Common myeloid progenitor, CD34-positive (primary cell): ENCODE measurements at places on chromosomes 2 and 18.
A peak's percentile ranks its signal among the peaks of the same experiment; 100 is the strongest.

- DNase-seq, result no peak
These were observed 13.1 kb downstream of the ZAP70 start for GRCh38 chr2:97726261-97727064.

GRCh38 chr2:79993144-79993543 is 311.4 kb downstream of the LRRTM1 start:
- peak; percentile 32 for DNase-seq

DNA sequence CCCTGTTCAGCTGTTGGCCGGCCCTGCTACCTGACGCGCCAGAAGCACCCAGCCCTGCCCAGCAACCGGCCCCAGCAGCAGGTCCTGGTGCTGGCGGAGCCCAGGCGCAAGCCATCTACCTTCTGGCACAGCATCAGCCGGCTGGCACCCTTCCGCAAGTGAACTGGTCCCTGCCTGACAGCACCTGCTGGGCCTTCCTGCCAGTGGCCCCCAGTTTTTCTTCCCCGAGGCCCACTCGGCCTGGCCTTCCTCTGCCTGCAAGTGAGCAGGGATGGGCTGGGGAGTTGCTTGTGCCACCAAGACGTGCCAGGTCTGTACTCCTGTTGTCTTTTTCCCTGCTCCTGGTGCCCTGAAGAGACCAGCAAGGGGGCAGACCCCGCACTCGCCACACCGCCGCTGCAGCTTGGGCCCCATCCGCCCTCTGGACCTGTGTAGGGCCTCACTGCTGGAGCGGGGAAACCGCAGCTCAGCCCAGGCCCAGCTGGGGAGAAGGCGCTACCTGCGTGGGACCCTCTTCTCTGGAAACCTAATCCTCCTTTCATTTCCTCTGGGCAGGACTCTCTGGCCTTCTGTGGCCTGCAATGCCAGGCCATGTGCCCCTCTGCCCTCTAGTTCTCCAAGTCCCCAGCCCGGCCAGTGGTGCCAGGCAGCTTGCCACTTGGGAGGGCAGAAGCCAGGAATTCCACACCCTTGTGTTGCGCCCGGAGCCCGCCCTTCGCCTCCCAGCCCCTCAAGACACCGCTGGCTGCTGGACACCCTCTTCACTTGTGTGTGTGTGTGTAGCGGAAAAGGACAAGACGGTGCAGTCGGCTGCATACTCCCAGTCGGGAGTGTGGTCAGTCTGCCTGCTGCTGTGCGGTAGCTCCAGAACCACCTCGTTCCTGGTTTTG is 47.0 kb downstream of the FAM168B start:
- DNase-seq, result no peak

DNA sequence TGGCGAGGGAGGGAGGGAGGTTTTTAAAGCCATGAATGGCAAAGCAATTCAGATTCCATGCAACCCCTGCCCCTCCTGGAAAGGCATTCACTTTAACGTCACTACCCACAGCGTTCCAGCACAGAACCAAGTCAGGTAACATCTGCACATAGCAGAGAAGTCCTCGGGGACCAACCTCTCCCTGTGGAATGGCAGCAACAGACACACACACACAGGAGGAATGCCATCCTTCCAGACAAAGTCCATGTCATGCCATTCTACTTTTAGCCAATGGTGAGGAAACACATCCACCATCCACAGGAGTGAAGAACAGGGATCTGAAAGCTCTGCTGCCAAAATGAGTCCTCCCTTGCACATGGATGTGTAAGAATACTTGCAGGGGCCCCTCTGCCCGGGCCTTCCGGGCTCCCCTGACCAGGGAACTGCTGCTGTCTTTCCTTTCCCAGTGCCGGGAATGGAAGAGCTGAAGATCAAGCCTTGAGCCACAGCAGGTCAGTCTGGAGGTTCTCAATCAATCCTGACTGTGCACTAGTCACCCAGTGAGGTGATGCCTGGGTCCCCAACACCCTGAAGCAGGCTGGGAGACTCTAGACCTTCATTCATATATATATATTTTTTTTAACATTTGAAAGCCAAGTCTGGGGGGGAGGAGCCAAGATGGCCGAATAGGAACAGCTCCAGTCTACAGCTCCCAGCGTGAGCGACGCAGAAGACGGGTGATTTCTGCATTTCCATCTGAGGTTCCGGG is 63.7 kb downstream of the UXS1 start:
- DNase-seq, result no peak

- no peak for DNase-seq
These were observed 75.3 kb upstream of the NCK2 start for GRCh38 chr2:105669384-105669891.

GRCh38 chr18:37424507-37424906 is 141.1 kb downstream of the CELF4 start:
- no peak for DNase-seq

- DNase-seq, result no peak
These were observed 104.0 kb downstream of the ACAA2 start for GRCh38 chr18:49709347-49709690.

DNA sequence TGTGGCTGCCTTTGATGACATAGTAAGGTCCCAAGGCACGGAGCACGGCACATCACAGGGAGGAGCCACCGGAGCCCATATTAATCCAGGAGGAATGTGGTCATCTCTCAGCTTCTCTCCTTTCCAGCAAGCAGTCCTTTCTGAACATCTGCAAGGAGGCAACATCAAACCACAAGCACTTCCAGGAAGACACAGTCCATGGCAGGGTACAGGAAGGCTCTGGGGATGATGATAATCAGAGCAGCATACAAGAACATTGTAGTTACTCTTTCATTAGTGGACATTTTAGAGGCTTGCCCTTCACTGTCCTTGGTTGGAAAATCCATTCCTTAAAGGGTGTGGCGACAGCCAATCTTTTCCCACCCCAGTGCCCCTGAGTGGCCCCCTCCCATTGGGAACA is 31.1 kb downstream of the YPEL5 start:
- no peak for DNase-seq

DNA sequence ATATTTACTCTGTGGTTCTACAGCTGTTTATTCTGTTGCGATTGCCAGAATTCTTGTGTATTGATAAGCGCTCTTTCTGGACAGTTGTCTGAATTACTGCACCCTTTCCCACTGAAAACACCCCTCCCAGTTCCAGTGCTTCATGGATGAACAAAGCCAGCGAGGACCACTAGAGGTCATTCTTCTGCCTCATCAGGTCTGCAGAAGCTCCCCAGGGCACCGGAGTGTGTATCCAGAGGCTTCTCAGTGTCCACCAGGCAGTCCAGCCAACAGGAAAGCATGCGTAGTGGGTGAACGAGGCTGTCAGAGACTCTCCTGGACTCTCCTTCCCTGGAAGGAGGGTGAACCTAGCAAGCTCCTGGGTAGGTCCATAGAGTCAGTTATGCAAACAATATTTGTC is 40.6 kb upstream of the INHBB start:
- no peak for DNase-seq

- DNase-seq, result peak; percentile 60
These were observed 15.3 kb upstream of the PPP4R1 start for GRCh38 chr18:9629709-9630108.

GRCh38 chr18:11666176-11666575 is 22.9 kb upstream of the GNAL start:
- DNase-seq, result no peak

- no peak for DNase-seq
These were observed 20.1 kb downstream of the TMEM17 start for GRCh38 chr2:62485761-62486438.

DNA sequence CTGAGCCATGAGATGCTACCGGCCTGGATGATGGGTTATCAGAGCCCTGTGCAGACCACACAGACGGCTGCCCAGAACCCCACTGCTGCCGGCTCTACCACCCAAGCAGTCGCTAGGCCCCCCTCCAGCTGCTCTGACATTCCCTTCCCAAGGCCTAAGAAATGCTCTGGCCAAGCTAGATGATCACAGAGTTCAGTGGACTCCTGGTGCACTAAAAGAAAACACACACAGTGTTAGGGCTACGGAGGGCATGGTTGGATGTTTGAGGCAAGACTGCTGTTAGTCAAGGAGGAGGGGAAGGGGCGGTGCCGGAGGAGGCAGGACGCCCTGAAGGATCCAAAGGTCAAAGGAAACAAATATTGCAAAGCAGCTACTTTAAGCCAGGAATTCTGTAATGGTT is 174.5 kb downstream of the MYCN start:
- DNase-seq, result no peak

- no peak for DNase-seq
These were observed 44.3 kb downstream of the NTSR2 start for GRCh38 chr2:11625671-11626070.

DNA sequence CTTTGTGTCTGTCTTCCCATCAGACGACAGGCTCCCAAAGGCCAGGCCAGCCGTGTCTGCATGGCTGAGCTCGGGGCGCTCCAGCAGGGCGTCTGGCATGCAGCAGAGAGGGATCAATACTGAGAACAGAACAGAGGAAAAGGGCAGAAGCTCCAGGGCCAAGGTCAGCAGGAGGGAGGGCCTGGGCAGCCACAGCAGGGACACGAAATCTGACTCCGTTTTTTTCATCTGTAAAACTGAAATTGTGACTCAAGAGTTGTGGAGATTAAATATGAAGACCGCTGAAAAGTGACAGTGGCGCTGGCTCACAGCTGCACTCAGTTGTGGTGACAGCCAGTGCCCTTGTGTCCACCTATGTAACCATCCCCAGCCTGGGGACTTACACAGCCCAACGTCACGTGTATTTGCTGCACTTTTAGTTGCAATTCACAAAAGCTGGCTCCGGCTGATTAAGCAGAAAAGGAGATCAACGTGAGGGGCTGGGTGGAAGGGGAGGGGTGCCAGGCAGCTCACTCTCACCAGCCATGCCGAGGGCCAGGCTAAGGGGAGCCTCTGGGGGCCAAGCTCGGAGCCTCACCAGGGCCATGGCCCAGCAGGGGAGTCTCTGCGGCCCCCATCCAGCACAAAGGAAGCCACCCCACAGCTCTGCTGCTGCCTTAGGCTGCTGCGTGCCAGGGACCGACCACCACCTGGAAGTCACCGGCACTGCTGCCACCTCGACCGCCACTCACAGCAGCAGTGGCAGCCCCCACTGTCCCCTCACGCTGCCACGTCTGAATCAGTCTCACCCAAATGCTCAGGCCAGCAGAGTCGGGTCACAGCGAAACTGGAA is 74.7 kb downstream of the EIPR1 start:
- no peak for DNase-seq

DNA sequence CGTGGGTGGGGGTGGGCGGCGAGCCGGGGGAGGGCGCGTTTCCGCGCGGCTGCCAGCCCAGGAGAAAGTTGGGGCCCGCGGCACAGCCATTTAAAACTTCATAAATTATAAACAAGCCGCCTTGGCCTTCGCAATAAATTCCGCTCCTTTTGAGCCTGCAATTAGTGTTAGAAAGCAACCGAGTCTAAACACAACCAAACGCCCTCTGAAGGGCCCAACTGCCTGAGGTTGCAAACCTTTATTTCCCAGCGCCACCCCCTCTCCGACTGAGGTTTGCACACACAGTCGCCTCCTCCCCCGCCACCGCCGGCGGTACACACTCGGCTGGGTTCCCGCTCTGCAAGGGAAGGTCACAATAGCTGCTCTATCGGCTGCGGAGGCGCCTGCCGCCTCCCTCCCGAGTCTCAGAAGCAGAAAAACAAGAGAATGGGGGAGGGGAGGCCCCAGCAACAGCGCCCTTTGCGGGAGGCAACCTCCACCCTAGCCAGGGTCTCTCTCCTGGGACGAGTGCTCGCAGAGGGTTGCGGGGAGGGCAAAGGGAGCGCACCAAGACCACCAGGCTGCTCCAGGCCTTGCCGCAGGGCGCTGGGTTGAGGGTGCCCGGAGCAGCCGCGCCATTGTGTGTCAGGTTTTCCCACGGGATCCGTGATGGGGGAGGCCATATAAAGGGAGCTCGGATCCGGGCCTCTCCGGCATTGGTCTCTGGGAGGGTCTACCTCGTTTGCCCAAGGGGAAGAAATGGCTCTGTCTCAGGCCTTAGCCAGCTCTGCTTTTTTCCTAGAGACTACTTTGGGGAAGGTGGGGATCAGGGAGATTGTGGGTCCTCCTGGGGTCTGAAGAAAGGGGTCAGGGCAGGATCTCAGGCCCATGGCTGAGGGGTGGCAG is 13.4 kb upstream of the HOXD1 start:
- no peak for DNase-seq

- no peak for DNase-seq
These were observed 810.8 kb downstream of the NRXN1 start for GRCh38 chr2:50221106-50221505.

DNA sequence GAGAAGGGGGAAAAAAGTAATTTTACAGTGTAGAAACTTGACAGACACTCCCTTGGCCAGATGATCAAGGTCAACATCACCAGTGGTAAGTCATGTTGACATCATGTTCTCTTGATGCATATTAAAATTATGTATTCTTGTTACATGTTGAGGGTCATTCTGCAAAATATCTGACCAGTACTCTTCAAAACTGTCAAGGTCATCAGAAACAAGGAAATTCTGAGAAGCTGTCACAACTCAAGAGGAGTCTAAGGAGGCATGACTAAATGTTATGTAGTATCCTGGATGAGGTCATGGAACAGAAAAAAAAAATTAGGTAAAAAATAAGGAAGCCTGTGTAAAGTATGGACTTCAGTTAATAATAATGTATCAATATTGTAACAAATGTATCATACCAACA is 6.3 kb downstream of the SGPP2 start:
- no peak for DNase-seq

GRCh38 chr2:164910101-164910899 is 45.0 kb downstream of the SLC38A11 start:
- peak; percentile 84 for DNase-seq

DNA sequence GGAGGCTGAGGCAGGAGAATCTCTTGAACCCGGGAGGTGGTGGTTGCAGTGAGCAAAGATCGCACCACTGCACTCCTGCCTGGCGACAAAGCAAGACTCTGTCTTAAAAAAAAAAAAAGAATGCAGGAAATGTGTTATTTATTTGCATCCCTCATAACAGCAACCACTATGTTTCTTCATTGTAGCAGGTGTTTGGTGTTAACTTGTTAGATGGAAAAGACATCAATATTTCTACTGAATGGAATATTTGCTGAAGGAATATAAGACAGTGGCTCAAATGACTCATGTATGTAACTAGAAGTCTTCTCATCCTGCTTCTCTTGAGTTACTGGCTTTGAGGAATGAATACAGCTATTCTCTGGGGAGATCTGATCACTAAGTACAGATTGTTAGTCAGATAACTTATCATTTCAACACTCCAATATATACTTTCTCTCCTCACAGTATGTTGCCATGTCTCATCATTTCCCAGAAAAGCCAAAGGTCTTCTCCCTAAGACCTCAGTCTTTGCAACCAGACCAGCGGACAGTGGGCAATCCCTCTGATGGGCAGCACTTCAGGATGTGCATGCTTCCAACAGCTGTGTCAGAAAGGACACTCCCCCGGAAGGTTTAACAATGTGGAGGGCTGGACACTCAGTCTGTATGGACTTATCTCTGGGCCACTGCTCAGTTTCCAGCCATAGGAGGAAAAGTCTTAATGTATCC is 104.4 kb upstream of the STK17B start:
- DNase-seq, result no peak

GRCh38 chr2:28962505-28962904 is 18.6 kb upstream of the TOGARAM2 start:
- no peak for DNase-seq

- DNase-seq, result no peak
These were observed 9.1 kb upstream of the AP1S3 start for GRCh38 chr2:223846515-223846914.

GRCh38 chr2:157903626-157904025 is 27.5 kb upstream of the ACVR1 start:
- no peak for DNase-seq

GRCh38 chr2:117997872-117998454 is 15.9 kb downstream of the CCDC93 start:
- DNase-seq, result no peak

- no peak for DNase-seq
These were observed 20.0 kb downstream of the AQP12B start for GRCh38 chr2:240662681-240663080.

- no peak for DNase-seq
These were observed 53.1 kb downstream of the CWC22 start for GRCh38 chr2:179954026-179954425.
